ENCODE measurements at places on chromosomes 2 and 18.

GRCh38 chr2:206614811-206615210 lies 27.5 kb upstream of the FAM237A start:
- no peak for DNase-seq

- DNase-seq = no peak
Measured at GRCh38 chr2:220394433-220394832, 767.0 kb downstream of the SLC4A3 start.

GRCh38 chr2:159256159-159256558 lies 30.3 kb downstream of the WDSUB1 start:
- no peak for DNase-seq

- DNase-seq = no peak
Measured at GRCh38 chr2:234116010-234116409, 65.5 kb downstream of the SPP2 start.

- DNase-seq = no peak
Measured at GRCh38 chr2:148880636-148881035, 5.6 kb downstream of the KIF5C start.

DNA sequence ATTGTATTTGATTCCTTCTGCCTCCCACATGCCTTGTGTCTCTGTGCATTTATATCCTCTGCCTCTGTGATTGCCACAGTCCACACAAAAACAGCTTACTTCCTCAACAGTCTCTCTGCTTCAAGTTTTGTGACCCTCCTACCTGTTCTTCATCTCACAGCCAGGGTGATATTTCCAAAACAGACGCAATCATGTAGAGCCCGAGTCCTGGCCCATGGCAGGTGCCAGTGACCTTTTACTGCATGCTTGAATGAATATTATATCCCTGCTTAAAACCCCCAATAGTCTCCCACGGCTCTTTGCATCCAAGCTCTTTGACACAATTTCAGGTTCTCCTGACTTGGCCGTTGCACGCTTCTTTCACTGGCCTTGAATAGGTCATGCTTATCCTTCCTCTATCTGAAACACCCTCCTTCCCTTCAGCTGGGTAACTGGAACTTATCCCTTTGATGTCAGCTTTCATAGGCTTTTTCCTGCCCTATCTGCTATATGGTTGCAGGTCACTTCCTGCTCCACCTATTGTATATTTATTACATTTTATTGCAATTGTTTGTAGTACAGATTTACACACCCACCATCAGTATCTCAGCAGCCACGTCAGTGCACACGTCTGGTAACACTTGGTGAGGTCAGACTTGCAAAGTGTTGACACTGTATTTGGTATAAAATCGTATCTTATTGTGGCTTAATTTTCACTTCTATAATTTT lies 29.7 kb upstream of the IL1B start:
- DNase-seq = no peak

GRCh38 chr2:44103639-44104038 lies 65.0 kb upstream of the PPM1B start:
- DNase-seq = no peak

GRCh38 chr2:172869861-172870260 lies 134.2 kb downstream of the RAPGEF4 start:
- no peak for DNase-seq

DNA sequence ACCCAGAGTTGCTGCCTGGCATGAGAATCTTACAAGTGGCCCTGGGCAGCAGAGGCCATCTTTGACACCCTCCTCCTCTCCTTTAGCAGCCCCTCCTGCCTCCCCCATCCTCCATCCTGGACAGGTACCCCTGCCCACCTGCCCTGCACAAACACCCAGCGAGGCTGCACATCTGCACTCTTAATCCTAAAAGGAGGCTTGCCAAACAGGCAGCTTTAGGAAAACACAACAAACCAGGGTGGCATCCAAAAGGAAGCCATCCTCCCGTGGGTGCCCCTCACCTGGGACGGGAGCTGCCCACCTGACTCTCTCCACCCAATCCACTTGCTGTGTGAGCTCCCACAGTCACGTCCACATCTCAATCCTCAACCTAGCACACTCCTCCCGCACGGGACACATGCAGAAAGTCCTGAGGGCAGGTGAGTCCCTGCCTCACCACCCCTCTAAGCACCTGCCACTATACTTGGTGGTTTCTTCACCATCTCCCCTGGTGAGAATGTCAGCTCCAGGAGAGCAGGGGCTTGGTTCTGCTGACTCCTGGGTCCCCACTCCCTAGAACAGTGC lies 5.8 kb downstream of the BIN1 start:
- no peak for DNase-seq

DNA sequence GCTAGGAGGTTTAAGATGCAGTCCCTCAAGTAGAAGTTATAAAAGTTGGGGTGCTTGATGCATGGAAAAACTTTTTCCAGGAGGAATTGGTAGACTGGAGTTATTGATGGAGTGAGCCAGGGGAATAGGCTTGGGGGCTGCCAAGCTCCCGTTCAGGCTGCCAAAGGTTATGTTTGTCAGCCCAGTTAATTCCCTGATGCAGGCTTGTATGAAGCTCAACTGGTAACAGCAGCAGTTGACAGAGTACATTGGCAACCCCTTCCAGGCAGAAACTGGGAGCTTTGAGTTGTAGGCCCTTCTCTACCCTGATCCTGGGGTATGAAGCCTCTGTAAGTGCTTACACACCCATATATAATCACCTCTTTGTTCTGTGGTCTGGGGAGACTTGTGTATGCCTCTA lies 16.2 kb downstream of the CCDC150 start:
- DNase-seq = no peak

- DNase-seq = no peak
Measured at GRCh38 chr2:151336863-151337371, 20.5 kb upstream of the TNFAIP6 start.

GRCh38 chr2:164456619-164457018 lies 164.7 kb downstream of the GRB14 start:
- peak; percentile 66 for DNase-seq

DNA sequence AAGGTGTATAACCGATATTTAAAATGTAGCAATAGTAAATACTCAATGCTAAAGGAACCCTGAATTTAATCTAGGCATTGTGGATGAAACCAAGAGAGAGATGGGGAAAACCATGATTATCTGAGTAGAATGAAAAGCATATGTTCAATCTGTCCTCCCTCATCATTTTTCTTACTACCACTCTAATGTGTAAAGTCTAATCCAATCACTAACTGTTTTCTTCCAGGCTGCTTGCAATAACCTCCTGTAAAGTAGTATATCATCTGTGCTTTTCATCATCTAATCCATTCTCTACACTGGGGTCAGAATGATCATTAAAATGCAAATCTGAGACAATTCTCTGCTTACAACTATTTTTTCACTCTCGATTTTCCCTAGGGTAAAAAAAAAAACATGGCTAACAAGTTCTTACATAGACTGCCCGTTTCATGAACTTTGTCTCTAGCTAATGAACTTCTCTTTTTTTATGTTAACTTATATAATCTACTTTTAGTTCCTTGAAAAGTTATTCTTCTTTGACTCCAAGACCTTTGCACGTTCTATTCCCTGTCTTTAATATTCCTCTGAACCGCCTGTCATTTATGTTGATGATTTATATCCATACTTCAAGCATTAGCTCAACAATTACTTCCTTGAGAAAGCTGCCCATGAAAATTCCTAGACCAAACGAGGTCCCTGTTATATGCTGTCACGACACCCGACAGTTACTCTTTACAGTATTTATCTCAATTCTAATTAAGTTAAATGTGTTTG lies 94.7 kb upstream of the SLC8A1 start:
- no peak for DNase-seq

GRCh38 chr2:65997961-65998360 lies 437.0 kb upstream of the MEIS1 start:
- DNase-seq = peak; percentile 8

DNA sequence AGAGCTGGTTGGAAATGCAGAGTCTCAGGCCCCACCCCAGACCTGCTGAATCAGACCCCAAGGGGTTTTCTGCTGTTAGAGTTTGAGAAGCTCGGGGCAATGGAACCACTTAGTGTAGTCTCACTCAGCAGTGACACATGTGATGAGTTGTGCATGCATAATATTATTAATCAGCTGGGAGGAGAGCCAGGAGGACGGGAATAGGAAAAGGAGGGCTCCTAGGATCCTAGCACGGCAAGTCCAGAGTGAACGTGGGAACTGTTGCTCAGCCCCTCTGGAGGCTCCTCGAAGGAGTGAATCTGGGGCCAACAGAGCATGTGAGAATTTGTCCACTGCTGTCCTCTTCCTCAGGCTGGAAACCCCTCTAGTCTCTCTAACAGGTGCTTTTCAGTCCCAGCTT lies 87.1 kb downstream of the HS1BP3 start:
- DNase-seq = no peak

- DNase-seq = no peak
Measured at GRCh38 chr2:109185338-109185737, 56.3 kb downstream of the SH3RF3 start.

GRCh38 chr2:105373344-105373781 lies 25.5 kb downstream of the FHL2 start:
- DNase-seq = no peak

GRCh38 chr18:43248610-43249249 lies 28.6 kb downstream of the SYT4 start:
- no peak for DNase-seq

GRCh38 chr18:48859311-48860268 lies 91.2 kb downstream of the SMAD7 start:
- no peak for DNase-seq

GRCh38 chr2:165474619-165475276 lies 5.2 kb downstream of the CSRNP3 start:
- no peak for DNase-seq

- no peak for DNase-seq
Measured at GRCh38 chr2:46866770-46867246, 48.8 kb downstream of the MCFD2 start.

DNA sequence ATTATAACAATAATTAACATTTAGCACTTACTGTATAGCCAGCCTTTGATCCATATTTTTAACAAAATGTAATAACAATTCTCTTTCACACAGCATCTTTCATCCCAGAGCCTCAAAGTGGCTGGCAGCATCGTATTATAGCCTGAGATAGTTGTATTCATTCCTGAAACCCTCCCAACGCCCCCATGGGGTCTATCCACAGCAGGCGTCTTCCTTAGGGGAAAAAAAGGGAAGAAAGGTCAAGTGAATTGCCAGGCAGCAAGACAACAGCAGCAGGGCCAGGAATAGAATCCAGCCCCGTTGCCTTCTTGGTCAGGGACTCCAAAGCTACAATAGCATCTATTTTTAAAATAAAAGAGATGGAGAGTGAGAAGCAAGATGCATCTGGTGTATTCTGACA lies 424.4 kb upstream of the ID2 start:
- no peak for DNase-seq

GRCh38 chr2:15559379-15560139 lies 1.6 kb downstream of the NBAS start:
- no peak for DNase-seq

- DNase-seq = no peak
Measured at GRCh38 chr2:106307860-106308259, 113.8 kb upstream of the UXS1 start.

GRCh38 chr2:177056481-177056929 lies 156.1 kb upstream of the HNRNPA3 start:
- DNase-seq = no peak

GRCh38 chr2:216541505-216541904 lies 42.9 kb downstream of the RPL37A start:
- DNase-seq = no peak

GRCh38 chr18:28831908-28832307 lies 655.0 kb upstream of the CDH2 start:
- DNase-seq = no peak

- no peak for DNase-seq
Measured at GRCh38 chr2:150681120-150681804, 193.8 kb upstream of the RND3 start.

GRCh38 chr2:149652926-149653325 lies 65.4 kb upstream of the MMADHC start:
- no peak for DNase-seq

- DNase-seq = peak; percentile 43
Measured at GRCh38 chr2:12127638-12128037, 381.2 kb downstream of the LPIN1 start.

- no peak for DNase-seq
Measured at GRCh38 chr18:59050661-59051057, 89.0 kb upstream of the SEC11C start.

DNA sequence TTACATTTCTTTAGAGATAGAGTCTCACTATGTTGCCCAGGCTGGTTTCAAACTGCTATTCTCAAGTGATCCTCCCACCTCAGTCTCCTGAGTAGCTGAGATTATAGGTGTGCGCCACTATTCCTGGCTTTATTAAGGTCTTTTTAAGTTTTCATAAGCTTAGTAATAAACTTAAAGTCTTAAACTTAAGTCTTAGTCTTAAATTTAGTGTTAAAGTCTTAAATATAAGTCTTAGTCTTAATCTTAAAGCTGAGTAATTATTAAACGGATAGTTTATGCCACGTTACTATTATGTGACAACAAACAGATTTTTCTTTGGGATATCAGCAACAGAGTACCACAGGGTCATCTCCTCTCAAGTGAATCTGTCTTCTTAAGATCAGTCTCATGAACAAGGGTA lies 12.6 kb downstream of the FARP2 start:
- DNase-seq = no peak

DNA sequence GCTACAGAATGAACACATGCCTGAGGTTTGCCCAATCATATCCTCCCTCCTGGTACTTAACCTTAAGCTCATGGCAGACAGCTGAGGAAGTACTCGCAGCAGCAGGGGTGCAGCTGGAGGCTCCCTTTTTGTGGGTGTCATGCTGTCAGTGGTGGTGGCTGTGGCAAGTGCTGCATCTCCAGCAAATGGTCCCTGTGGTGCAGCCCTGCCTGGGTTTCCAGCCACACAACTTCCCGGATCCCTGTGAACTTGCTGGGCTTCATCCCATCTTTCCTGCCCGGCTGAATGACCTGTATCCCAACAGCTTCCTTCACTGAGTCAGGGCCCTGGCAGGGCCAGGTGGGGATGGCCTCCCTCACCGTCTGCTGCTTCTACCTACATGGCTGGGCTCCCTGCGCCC lies 5.0 kb downstream of the TMEM185B start:
- no peak for DNase-seq

DNA sequence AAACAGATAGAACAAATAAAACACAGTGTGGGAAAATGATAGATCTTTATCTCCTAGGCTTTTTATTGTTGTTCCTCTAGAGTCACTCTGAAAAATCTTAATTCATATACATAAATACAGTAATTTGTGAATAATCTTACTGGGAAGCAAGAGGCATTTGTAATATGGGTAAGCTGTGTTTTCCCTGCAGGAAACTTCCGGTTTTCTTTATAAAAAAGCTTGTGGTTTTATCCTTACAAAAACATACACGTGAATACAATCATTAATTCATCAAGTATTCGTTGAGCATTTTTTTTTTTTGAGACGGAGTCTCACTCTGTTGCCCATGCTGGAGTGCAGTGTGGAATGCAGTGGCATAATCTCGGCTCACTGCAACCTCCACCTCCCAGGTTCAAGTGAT lies 1312.8 kb upstream of the ZEB2 start:
- no peak for DNase-seq
